Activated naive CD8-positive, alpha-beta T cell treated with anti-CD3 and anti-CD28 coated beads, Interleukin-2, amount 10 ng/mL, durations not matched to agents 7 days and 5 days (primary cell): ENCODE measurements at places on chromosomes 7 and 10. TPM values are rescaled to one million over a fixed set of nuclear protein-coding genes. Genes with fewer than 3 reads are reported as not detected.

DNA sequence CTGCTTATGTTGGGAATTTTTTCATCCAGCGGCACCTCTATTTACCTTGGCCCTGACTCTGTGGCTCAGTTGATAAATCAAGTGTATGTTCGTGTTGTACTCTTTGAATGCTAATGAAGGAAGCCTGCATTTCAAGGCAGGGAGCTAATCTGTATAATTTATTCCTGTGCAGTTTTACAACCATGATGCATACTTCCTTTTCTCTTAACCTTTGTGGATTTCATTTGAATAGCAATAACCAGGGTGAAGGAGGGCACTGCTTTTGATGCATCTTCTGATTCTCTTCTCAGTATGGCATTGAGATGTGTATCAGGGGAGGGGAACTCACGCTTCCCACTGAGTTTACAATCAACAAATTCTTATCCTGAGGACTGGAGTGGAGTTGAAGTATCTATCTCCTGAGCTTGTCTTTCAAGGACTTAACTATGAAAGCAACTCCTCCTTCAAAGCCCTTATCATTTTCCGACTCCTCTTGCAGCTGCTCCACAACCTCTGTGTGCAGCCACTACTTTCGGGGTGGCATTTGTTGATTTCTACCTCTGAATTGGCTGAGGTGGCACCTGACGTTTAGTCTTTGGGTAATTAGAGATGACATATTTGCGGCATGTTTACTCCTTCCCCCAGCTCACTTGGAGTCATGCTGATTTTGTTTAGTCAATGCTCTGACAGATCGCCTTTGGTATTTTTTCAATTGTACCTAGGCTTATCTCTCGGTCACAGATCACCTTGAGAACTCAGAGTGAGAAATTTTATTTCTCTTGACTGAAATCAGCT lies 275.2 kb downstream of the PHTF2 start:
- H3K27me3 ChIP-seq: peaks cover under 1% of the 10 kb centered on the region
- H3K36me3 ChIP-seq: no peaks in the 10 kb centered on the region
- no peak overlapping the region for H3K4me3 ChIP-seq
- no peaks in the 10 kb centered on the region for H3K4me1 ChIP-seq
- no peak overlapping the region for H3K27ac ChIP-seq
- no peak for DNase-seq

DNA sequence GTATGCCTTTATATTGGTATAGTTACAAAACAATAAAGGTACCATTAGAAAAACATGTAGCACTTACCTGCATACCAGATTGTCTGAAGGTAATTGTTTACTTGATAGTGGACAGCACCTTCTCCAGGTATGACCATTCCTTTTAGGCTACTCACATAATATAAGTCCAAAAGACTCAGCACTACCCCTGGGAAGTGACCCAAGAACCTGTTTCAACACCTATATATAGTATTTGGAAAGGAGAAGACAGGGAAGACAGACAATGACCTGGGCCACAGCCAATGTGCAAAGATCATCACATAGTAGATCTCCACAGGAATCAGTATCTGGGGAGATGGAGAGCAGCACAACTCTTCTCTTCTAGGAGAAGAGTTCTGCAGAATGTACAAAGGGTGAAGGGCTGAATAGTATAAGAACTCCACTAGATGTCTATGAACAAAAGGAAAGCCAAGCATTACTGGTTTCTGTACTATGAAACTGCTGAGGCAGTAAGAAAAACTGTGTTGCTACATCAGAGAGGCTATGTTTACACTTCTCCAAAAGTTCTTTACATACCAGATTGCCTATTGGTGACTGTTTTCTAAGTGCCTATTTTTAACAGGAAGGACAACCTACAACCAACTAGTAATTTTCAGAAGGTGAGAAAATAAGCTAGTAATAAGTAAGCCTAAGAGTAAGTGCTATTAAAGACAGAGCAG lies 159.2 kb downstream of the BTAF1 start:
- H3K36me3 ChIP-seq: peaks cover 6% of the 10 kb centered on the region
- H3K27ac ChIP-seq: no peak overlapping the region
- H3K4me3 ChIP-seq: no peak overlapping the region
- no peaks in the 10 kb centered on the region for H3K27me3 ChIP-seq
- H3K4me1 ChIP-seq: no peaks in the 10 kb centered on the region

DNA sequence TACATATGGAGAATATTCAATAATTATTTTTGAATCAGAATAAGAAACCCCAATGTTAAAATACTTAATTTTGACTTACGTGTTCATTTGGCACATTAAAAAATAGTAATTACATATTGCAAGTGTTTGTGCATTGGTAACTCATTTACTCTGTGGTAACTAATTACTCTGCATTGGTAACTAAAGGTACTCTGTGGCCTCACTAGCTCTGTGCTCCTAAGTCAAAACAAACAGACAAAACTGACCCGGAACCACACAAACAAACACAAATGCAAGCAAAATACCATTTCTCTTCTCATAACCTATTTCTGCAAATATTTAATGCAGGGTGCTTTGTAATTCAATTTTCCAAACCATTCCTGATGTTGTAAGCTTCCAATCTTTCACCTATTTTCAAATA lies 1244.3 kb downstream of the REEP3 start:
- no peaks in the 10 kb centered on the region for H3K36me3 ChIP-seq
- DNase-seq: no peak
- no peaks in the 10 kb centered on the region for H3K4me1 ChIP-seq
- no peaks in the 10 kb centered on the region for H3K27me3 ChIP-seq
- H3K27ac ChIP-seq: no peak overlapping the region
- H3K4me3 ChIP-seq: no peak overlapping the region

ZNF25 gene
- total RNA-seq: 9.2 TPM

MDFIC gene
- 57.0 TPM for total RNA-seq

SPDYE2 gene
- total RNA-seq: not detected
